RPMI7951 (cell line): ENCODE measurements at places on chromosomes 3 and 15.

DNA sequence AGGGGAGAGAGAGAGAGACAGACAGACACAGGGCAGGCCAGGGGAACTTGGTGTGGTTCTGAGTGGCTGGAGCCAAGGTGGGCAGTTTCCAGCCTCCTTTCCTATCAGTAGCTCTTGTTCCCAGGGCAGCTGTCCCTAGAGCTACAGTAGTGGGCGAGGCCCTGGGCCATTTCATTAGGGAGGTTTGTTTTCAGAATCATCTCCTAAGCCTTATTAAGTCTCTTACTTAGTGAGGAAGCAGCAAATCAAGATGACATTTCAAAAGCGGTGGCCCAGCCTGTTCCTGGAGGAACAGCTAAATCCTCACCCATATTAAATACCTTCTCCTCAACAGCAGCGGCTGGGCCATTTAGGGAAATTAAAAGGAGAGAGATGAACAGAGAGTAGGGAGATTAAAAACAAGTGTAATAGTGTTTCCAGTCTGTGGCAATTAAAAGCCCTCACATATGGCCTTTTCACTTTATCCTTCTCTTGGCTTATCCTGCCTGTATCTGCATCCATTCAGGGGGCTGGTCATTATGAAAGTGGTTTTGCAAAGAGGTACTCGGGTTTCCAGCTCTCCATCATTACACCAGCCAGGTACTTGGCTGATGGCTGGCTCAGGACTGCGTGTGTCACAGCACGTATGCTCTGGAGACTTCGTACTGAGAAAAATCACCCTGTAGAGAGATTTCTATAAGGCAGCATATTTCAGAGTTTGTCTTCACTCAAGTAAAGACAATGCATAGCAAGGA lies 91.9 kb upstream of the PRR23C start:
- no peak for DNase-seq

- no peak for DNase-seq
Measured at GRCh38 chr15:28987337-28987736, 101.6 kb downstream of the APBA2 start.

GRCh38 chr3:194279701-194280360 lies 71.3 kb downstream of the CPN2 start:
- DNase-seq, result no peak

DNA sequence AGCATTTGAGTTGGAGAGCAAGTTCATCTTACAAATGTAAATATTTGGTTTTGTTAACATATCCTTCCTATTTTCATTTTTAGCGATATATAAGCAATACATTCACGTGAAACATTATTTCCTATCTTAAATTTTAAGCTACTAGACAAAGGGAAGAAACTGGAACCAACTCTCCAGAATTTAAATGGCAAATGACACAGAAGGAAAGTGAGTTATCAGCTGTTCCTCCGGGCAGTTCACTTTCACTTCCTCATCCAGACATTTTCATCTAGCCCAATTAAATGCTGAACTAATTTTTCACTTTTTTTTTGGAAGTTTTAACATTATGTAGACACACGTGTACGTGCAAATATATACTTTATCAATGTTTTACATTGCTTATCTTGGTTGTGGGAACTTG lies 58.7 kb downstream of the MORC1 start:
- DNase-seq, result no peak

- no peak for DNase-seq
Measured at GRCh38 chr3:185387646-185388045, 24.7 kb downstream of the MAP3K13 start.

- peak; percentile 61 for DNase-seq
Measured at GRCh38 chr3:138974462-138974861, 27.4 kb downstream of the FOXL2NB start.

DNA sequence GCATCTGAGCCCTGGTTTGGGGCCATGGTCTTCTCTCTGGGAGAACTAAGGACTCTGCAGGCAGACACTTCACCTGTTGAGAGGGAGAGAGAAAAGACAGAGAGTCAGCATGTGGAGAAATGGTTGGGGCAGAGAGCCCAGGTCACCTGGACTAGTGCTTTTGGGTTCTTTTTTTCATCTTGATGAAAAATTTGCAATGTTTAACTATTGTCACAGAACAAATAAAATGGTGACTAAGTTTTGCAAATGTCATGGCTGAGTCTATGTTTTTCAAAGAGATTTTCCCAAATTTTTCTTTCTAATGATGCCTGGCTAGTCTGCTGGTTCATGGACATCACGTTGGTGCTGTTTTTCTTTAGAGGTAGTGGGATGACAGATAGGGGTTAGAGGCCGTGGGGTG lies 17.8 kb downstream of the FAH start:
- DNase-seq, result no peak

DNA sequence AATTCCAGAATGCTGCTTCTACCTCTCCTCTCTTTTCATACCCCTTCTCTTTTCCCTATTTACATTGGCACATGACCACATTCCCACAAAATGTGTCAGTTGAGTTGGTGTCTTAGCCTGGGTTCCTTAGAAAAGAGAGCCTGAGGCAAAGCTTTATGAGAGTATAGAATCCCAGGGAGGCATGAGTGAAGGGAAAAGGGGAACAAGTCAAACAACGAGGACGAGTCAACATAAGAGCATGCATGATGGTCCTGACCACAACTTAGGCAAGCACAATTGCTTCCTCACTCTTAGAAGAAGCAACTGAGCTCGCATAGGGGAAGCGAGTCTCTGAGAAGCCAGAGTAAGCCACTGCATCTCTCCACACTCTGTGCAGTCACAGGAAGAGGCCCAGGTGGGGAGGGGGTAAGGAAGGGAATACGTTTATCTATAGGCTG lies 15.4 kb upstream of the ZNF774 start:
- DNase-seq, result peak; percentile 92
